ENCODE measurements at places on chromosomes 6 and 20.

GRCh38 chr20:12914804-12915203, 94.0 kb upstream of the SPTLC3 start:
- no peak for DNase-seq

DNA sequence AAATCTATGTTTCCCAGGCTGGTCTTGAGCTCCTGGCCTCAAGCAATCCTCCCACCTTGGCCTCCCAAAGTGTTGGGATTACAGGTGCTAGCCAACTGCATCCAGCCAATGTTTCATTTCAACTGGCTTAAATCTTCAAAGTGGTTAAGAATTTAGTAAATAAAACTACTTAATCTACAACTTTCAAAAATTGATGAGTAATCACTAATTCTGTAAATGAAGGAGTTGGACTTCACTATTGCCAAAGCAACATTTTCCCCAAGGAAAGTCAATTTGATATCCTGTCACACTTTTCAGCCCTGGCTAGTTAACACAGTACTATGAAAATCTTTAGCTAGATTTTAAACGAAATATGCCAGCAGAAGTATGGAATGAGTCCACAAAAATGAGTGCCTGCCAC, 3.8 kb downstream of the TOMM6 start:
- DNase-seq: no peak

DNA sequence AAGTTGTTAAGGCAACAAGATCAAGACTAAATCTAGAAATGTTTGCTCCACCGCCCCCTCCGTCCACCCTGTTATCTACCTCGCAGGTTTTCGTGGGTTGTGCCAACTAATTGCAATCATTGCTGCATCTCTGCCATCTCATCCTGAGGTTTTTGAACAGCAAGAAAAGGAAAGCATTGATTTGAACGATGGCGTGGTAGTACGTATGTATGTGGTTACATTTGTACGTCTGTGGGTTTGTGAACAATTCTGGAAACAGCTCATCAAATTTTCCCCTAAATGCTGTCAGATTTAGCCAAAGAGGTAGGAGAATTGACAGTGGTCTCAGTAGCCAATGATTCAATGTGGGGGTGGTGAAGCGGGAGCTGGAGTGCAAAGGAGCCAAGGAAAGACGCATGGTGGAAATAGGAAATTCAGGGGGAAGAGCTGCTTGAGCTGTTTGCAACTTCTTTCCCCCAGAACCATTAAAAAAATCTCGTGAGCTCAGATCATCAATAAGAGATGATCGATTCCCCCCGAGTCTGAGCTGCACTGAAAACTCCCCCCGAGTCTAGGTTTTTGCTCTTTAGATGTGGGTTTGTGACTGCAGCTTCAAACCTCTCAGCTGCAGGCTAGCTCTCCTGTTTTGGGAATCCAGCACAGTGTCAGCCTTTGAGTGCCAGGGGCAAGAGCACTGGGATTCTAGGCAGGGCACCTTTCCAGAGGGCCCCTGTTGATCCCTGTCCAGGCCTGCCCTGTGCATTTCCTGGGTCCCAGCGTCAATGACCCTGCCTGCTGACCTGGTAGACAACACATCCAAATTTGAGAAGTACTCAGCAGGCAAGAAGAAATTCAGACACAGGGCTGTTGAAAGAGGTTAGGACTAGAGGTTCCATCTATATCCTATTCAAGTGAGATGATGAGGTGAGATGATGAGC, 72.6 kb upstream of the LY86 start:
- no peak for DNase-seq

DNA sequence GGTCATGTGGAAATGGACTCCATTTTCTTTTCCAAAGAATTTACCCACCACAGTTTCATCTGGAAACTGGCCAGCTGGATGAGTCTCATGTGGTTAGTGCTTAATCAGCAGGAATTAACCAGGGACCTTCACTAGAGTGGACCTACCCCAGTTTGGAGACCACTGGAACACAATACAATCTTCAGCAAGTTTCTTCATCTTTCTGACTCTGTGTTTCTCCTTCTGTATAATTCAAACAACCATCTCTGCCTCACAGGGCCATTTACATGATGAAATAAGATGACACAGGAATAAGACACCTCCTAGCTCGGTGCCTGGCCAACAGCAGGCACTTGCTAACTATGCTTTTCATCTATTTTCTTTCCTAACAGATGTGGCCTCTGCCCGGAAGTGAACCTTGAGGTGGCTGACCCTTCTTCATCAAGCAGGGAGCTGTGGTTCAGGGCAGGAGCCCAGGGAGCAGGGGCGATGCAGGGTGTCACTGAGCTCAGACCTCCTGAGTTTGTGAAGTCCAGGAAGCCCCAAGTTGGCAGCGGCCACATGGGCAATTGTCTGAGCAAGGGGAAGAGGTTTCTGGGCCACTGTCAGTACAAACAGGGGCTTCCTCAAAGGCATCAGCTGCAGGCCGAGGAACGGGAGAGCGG, 98.8 kb downstream of the SOD2 start:
- no peak for DNase-seq

GRCh38 chr6:83590416-83590815, 78.1 kb downstream of the PRSS35 start:
- no peak for DNase-seq

- no peak for DNase-seq
These were observed 42.9 kb upstream of the DACT2 start for GRCh38 chr6:168362276-168362990.
